ENCODE measurements at places on chromosomes 2 and 18. TPM values are rescaled to one million over a fixed set of nuclear protein-coding genes. Genes with fewer than 3 reads are reported as not detected.

DNA sequence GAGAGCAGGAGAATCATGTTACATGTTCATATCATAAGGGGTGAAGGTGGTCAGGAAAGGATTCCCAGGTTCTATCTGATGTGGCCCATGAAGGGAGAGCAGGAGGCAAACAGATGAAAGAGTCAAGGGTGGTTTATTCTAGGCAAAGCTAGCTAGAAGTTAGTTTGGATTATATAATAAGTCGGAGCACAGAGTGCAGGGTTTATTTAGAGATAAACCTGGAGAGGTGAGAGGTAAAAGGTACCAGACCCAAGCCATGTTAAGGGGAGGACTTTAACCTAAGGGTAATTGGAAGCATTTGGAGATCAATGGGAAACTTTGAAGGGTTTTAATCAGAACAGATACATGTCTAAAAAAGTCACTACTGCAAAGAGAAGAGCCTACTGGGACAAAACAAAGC lies 69.2 kb upstream of the LRATD1 start:
- no peaks in the 10 kb centered on the region for H3K27me3 ChIP-seq
- no peaks in the 10 kb centered on the region for H3K4me1 ChIP-seq
- no peak overlapping the region for H3K4me3 ChIP-seq
- no peaks in the 10 kb centered on the region for H3K36me3 ChIP-seq

GRCh38 chr2:182667315-182667695 lies 48.8 kb upstream of the DNAJC10 start:
- no peaks in the 10 kb centered on the region for H3K4me1 ChIP-seq
- no peaks in the 10 kb centered on the region for H3K27me3 ChIP-seq
- DNase-seq: no peak
- no peak overlapping the region for H3K27ac ChIP-seq

GRCh38 chr18:78721981-78722380 lies 257.6 kb upstream of the SALL3 start:
- no peak overlapping the region for H3K4me3 ChIP-seq
- no peak overlapping the region for H3K27ac ChIP-seq
- H3K27me3 ChIP-seq: no peaks in the 10 kb centered on the region
- DNase-seq: no peak
- H3K36me3 ChIP-seq: no peaks in the 10 kb centered on the region

GRCh38 chr2:147989809-147990403 lies 30.6 kb downstream of the ORC4 start:
- no peaks in the 10 kb centered on the region for H3K4me1 ChIP-seq
- H3K27ac ChIP-seq: no peak overlapping the region
- peak; percentile 56 for DNase-seq
- H3K36me3 ChIP-seq: no peaks in the 10 kb centered on the region
- H3K4me3 ChIP-seq: no peak overlapping the region

DNA sequence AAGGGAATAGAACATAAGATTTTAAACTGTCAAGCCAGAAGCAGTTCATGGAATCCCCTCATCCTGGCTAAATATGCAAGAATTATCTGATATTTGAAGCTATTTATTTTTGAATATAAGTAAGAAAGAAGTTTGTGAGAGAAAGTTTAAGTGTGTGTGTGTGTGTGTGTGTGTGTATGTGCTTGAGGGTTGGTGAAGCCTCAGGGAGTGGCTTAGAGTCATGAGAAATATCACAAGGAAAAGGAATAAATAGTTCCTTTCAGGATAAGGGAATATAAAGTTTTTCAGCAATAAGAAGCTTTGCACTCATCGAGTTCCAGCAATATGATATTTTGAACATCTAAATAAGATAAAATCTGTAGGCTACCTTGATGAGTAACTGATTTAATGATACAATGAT lies 359.6 kb downstream of the MEIS1 start:
- no peak overlapping the region for H3K27ac ChIP-seq
- no peaks in the 10 kb centered on the region for H3K36me3 ChIP-seq
- no peaks in the 10 kb centered on the region for H3K4me1 ChIP-seq
- DNase-seq: no peak
- no peaks in the 10 kb centered on the region for H3K27me3 ChIP-seq
- no peak overlapping the region for H3K4me3 ChIP-seq

DNA sequence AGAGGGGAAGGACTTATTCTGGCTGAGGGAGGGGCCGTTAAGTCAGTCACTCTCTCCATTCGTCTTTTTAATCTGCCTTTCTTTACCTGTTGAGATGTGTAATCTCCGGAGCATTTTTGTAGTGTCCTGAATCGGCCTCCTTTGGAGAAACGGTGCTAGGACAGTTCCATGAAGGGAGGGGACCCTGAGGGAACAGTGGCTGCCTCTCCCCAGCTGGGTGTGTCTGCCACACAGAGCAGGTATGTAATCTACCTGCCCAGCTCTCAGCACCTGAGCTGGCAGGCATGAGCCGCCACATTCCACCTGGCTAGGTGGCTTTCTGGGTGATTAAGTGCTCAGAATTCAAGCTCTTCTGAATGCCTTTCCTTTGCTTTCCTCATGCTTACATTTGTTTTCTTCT lies 131.2 kb downstream of the WDSUB1 start:
- H3K4me3 ChIP-seq: no peak overlapping the region
- H3K27me3 ChIP-seq: no peaks in the 10 kb centered on the region
- H3K36me3 ChIP-seq: no peaks in the 10 kb centered on the region
- H3K27ac ChIP-seq: no peak overlapping the region
- peaks cover 14% of the 10 kb centered on the region for H3K4me1 ChIP-seq

DNA sequence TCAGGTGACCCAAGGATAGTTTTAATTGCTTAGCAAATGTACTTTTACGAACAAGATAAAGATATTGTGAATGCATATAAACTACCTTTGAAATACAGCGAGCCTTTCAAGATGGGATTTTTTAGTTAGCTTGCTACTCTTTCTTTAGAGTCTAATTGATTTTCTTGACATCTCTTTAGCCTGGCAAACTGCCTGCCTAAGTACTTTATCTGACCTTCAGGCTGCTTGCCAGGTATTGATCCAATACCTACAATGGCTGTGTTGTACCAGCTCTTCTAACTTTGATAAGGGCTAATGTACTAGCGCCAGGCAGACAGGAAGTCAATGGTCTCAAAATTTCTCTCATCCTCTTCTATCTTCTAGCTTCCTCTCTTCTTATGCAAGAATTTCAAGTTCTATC lies 414.4 kb upstream of the ACVR2A start:
- no peaks in the 10 kb centered on the region for H3K4me1 ChIP-seq
- DNase-seq: no peak
- H3K36me3 ChIP-seq: no peaks in the 10 kb centered on the region
- H3K27me3 ChIP-seq: no peaks in the 10 kb centered on the region
- H3K27ac ChIP-seq: no peak overlapping the region
- no peak overlapping the region for H3K4me3 ChIP-seq

DNA sequence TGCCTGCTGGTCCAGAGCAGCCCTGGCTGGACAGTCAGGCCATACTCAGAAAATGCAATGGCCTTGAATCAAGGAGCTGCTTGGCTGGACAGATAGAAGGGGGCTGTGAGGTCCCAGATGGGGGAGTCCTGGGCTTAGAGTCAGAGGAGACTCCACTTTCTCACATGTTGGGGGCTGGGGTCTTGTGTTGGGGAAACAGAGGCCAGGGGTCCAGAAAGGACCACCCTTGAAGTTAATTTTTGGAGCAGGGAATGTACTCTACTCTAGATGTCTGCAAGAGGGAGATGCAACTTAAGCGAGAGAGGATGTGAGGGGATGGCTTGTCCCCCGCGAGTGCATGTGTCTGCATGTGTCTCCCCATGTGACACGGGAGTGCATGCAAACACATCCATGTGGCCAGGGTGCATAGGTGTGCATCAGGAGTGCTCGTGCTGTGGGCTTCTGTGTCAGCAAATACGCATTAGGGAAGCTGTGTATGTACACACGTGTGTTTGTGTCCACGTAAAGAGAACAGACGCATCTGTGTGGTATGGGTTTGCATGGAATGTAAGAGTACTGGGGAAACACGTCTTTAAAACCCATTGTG lies 303.2 kb downstream of the MYCN start:
- no peaks in the 10 kb centered on the region for H3K4me1 ChIP-seq
- H3K36me3 ChIP-seq: no peaks in the 10 kb centered on the region
- no peak for DNase-seq
- no peaks in the 10 kb centered on the region for H3K27me3 ChIP-seq
- no peak overlapping the region for H3K4me3 ChIP-seq

- DNase-seq: no peak
- H3K4me1 ChIP-seq: no peaks in the 10 kb centered on the region
- H3K27ac ChIP-seq: no peak overlapping the region
Measured at GRCh38 chr2:61928826-61929461, 23.5 kb downstream of the COMMD1 start.

DNA sequence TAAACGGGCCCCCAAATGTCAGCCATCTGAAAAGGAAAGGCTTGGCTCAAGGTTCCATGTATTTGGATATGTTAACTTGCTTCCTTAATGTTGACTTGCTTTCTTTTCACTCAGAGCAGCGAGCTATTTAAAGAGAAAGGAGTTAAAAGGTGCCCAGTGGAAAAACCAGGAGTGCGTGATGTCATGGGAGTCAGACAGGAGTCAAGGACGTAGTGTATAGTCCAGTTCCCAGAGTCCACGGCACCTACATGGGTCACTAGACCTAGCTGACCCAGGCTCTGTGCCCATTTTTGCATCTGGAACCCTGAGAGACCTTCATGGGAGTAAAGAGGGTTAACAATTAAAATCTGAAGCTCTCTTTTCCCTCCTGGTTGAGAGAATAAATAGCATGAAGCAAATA lies 19.8 kb downstream of the SLC3A1 start:
- no peak overlapping the region for H3K27ac ChIP-seq
- H3K27me3 ChIP-seq: no peaks in the 10 kb centered on the region
- no peaks in the 10 kb centered on the region for H3K36me3 ChIP-seq
- H3K4me1 ChIP-seq: peaks cover 12% of the 10 kb centered on the region
- no peak for DNase-seq

DNA sequence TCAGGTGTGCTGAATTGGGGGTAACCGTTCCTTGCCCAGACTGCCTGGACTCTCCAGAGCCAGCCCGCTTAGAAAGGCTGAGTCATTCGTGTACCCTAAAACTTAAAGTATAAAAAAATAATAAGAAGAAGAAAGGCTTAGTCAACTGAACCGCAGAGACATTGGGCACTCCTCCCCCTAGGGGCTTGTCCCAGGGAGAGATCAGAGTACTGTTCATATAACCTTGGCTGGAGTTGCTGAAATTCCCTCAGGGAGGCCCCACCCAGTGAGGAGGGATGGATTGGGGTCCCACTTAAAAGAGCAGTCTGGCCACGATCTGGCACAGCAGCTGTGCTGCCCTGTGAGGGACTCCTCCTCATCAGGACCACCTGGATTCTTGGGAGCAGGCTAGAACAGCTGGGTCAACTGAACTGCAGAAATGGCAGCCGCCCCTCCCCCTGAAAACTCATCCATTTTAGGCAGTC lies 37.2 kb downstream of the ANKRD12 start:
- no peak overlapping the region for H3K4me3 ChIP-seq
- H3K4me1 ChIP-seq: peaks cover 59% of the 10 kb centered on the region
- no peaks in the 10 kb centered on the region for H3K27me3 ChIP-seq
- no peak for DNase-seq
- no peaks in the 10 kb centered on the region for H3K36me3 ChIP-seq

DNA sequence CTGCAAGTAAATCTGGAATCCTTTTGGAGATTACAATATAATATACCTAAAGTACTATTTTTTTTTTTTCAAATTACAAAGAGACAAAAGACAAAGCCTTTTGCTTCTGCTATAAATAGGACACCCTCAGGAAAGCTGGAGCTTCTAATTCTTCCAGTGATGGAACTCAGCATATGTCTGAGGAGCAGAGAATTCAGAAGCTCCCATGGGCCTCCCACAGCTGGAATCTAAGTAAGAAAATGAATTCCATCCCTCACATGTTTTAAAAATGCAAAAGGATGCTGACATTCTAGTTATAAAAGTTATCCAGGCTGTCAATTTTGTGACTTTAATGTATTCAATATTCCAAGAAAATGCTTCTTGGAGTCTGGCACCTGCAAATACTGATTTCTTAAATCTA lies 571.3 kb upstream of the LRRTM4 start:
- no peaks in the 10 kb centered on the region for H3K36me3 ChIP-seq
- no peaks in the 10 kb centered on the region for H3K4me1 ChIP-seq
- no peak for DNase-seq
- no peak overlapping the region for H3K4me3 ChIP-seq
- H3K27ac ChIP-seq: no peak overlapping the region

- no peak overlapping the region for H3K4me3 ChIP-seq
- no peak for DNase-seq
- no peaks in the 10 kb centered on the region for H3K36me3 ChIP-seq
- peaks cover 34% of the 10 kb centered on the region for H3K4me1 ChIP-seq
- H3K27ac ChIP-seq: no peak overlapping the region
- H3K27me3 ChIP-seq: no peaks in the 10 kb centered on the region
Measured at GRCh38 chr18:49400398-49401072, 59.9 kb downstream of the DYM start.

DNA sequence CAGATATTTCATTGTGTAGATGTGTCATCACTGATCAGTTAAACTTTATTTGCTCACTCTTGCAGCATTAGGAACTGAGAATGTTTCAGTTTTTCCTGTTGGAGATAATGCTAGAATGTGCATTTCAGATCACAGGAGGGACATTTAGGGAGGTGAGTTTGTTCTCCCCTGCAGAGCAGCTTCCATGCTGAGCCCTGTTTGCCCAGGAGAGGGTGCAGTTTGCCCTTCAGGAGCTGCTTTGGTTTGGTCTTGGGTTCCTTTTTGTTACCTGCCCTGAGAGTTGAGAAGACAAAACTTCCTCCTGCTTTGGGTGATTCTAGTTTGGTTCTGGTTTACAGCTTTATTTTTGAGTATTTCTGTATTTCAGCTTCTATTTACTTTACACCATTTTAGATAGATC lies 49.9 kb downstream of the DGKD start:
- no peak overlapping the region for H3K27ac ChIP-seq
- H3K4me1 ChIP-seq: peaks cover 44% of the 10 kb centered on the region
- no peaks in the 10 kb centered on the region for H3K36me3 ChIP-seq
- no peak overlapping the region for H3K4me3 ChIP-seq
- peak; percentile 74 for DNase-seq

DNA sequence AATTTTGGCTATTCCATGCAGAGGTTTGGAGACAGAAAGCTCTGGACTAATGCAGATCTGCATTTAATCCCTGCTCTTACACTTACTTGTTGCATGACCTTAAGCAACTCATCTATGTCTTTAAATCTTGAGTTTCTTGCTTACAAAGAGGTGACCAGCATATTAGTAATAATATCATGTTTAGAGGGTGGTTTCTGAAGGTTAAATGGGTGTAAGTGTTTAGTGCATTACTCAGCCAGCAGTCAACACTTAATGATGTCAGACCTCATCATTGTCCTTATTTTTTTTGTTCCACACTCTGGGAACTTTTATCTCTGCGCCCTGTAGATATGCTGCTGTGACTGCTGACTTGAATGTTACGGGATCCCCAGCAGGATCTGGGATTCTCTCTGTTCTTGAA lies 1.7 kb downstream of the IL1RL1 start:
- H3K4me3 ChIP-seq: no peak overlapping the region
- H3K27ac ChIP-seq: no peak overlapping the region
- DNase-seq: no peak
- H3K36me3 ChIP-seq: no peaks in the 10 kb centered on the region
- no peaks in the 10 kb centered on the region for H3K27me3 ChIP-seq

SPATA3 gene
- not detected for total RNA-seq

PTPN2 gene
- total RNA-seq: 69.2 TPM

CCT4 gene
- total RNA-seq: 91.0 TPM

CYP26B1 gene
- not detected for total RNA-seq

PTPRM gene
- total RNA-seq: 16.1 TPM

GPATCH11 gene
- total RNA-seq: 17.3 TPM

COLEC12 gene
- total RNA-seq: 0.17 TPM

ITGA4 gene
- total RNA-seq: 297 TPM
